ENCODE measurements at places on chromosomes 12 and 14.
A peak's percentile ranks its signal among the peaks of the same experiment; 100 is the strongest.

GRCh38 chr12:9943240-9943639, 11.1 kb upstream of the CLEC2A start:
- peaks cover 10% of the 10 kb centered on the region for H3K27me3 ChIP-seq
- H3K4me1 ChIP-seq: no peaks in the 10 kb centered on the region
- no peak overlapping the region for H3K27ac ChIP-seq
- no peak overlapping the region for H3K4me3 ChIP-seq
- no peak for DNase-seq

DNA sequence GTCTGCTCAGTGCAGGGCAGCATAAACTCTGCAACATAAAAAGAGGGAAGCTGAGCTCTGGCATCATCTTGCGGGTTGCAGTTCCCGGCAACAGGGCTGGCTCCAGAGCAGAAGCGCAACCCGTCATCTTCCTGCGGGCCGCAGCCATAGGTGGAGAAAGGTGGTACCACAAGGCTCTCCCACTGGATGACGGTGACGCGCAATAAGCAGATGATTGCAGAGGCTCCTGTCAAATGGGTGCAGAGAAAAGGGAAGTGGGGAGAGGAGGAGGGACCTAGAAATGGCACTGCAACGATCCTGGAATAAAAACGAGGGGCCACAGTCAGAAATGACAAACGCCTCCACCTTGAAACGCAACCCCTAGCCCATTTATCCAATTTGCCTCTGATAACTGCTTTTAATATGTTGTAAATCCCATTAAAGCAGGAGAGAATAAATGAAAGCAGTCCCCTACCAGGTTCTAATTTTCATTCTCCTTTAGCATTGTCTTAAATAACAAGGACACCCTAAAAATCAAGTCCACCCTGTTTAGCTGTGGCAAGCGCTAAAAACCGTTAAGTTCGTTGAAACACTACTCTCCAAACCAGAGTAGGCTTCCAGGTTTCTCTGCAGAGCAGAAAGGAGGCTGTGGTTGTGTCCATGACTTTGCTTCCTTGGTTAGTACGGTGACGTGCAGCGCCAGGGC, 30.9 kb upstream of the TUBA1C start:
- H3K27me3 ChIP-seq: no peaks in the 10 kb centered on the region
- H3K36me3 ChIP-seq: no peaks in the 10 kb centered on the region
- H3K4me1 ChIP-seq: peaks cover 31% of the 10 kb centered on the region

DNA sequence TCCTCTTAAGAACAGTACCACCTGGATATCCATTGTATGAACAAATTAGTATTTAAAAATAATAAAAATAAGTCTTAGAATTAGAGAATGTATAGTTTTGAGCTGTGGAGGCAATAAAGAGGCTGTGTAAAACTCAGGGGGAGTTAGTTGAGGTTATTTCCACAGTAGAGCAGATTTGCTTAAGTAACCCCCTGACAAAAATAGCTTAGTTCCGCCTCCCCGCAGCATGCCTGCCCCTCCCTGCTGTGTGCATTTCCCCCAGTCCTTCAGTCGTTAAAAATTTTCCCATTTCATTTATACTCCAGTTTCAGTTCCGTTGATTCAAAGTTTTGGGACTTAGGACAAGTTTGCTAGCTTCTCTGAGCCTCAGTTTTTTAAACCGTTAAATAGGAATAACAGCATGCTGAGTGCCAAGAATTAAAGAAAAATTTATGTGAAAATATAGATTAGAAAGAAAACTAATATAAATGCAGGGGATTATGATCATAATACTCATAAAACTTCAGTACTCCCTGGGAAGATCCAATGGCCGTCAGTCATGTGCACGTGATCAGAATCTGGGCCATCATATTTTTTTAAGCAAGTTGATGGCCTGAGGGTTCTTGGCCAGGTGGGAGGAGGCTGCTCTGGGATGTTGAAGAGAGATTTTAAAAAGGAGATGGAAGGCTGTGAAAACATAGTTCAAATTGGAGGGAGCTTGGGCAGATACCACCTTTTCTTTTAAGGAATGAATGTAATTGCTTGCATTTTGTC, 14.5 kb upstream of the SLC38A2 start:
- peak overlapping the region; percentile 25 for H3K4me3 ChIP-seq
- peak overlapping the region; percentile 60 for H3K27ac ChIP-seq
- no peaks in the 10 kb centered on the region for H3K27me3 ChIP-seq
- H3K36me3 ChIP-seq: no peaks in the 10 kb centered on the region
- peaks cover 55% of the 10 kb centered on the region for H3K4me1 ChIP-seq

DNA sequence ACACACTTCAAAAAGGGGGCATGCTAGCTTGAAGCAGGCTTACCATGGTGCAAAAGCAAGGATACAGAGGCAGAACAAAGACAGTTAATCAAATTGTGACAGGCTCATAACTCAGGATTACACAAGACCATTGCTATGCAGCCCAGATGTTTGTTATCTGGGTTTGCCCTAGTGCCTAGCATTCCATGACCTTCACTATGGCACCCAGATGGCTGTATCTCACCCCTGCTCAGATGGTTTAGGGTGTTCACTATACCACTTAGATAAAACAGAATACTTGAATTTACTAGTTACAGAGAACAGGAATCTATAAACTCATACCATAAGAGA, 56.2 kb downstream of the SDR9C7 start:
- H3K4me1 ChIP-seq: peaks cover 3% of the 10 kb centered on the region
- no peak overlapping the region for H3K4me3 ChIP-seq
- H3K27me3 ChIP-seq: no peaks in the 10 kb centered on the region
- H3K27ac ChIP-seq: no peak overlapping the region
- DNase-seq: no peak
